ENCODE measurements at places on chromosomes 1 and 21.

- H3K4me3 ChIP-seq: no peak overlapping the region
- DNase-seq: no peak
Measured at GRCh38 chr21:26962621-26963181, 4.2 kb downstream of the ADAMTS5 start.

- H3K27me3 ChIP-seq: peaks cover 25% of the 10 kb centered on the region
- peaks cover 9% of the 10 kb centered on the region for H3K4me1 ChIP-seq
- H3K36me3 ChIP-seq: no peaks in the 10 kb centered on the region
- peak; percentile 56 for DNase-seq
- no peak overlapping the region for H3K4me3 ChIP-seq
Measured at GRCh38 chr1:21607549-21608529, 61.3 kb downstream of the RAP1GAP start.

GRCh38 chr1:31398246-31398645 is 14.8 kb upstream of the SERINC2 start:
- no peak overlapping the region for H3K4me3 ChIP-seq
- no peaks in the 10 kb centered on the region for H3K36me3 ChIP-seq
- peaks cover 18% of the 10 kb centered on the region for H3K27me3 ChIP-seq

DNA sequence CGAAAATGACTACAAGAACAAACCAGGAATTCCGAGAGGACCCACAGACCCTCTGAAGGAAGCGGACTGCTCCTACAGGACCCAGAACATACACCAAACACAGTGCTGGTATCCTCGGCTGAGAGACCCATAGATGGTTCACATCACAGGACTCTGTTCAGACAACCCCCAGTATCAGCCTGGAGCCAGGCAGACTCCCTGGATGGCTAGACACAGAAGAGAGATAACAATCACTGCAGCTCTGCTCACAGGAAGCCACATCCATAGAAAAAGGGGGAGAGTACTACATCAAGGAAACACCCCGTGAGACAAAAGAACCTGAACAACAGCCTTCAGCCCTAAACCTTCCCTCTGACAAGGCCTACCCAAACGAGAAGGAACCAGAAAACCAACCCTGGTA is 434.0 kb upstream of the NR5A2 start:
- H3K27me3 ChIP-seq: no peaks in the 10 kb centered on the region
- no peaks in the 10 kb centered on the region for H3K36me3 ChIP-seq
- H3K27ac ChIP-seq: no peak overlapping the region
- DNase-seq: no peak
- H3K4me3 ChIP-seq: no peak overlapping the region

DNA sequence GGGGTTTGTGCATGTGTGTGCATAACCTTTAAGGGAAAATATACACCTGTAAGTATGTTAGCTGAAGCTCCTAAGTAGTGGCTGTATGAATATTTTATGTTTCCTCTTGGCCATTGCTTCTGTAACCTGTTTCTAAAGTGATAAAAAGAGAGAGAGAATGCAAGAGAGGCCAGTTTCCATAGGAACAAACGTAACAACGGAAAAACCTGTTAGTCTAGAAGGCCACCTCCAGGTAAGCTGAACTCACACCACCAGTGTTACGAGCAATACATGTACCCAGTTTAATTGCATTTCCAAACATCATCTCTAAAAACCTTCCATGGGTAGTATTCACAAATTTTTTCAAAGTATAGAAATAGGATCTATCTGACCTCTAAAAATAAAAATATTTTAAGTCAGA is 63.1 kb downstream of the PLPPR4 start:
- H3K36me3 ChIP-seq: no peaks in the 10 kb centered on the region
- no peak overlapping the region for H3K4me3 ChIP-seq
- H3K27ac ChIP-seq: no peak overlapping the region
- H3K4me1 ChIP-seq: no peaks in the 10 kb centered on the region

DNA sequence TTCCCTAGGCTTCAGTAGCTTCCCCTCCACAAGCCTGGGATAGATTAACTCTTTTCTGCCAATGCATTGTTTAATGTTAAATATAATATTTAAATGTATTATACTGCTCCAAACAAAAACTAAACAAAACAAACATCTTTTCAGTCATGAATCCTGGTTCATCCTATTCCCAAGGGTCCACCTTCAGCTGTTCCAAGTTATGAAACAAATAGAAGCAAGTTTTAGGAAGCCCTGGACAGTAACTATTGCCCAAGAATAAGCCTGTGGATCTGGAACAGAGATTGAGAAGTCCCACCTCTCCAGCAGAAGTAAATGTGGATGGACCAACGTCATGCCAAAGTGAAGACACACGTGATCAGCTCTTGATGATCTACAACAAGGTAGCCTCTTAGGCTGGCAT is 408.1 kb downstream of the SETD4 start:
- H3K27me3 ChIP-seq: peaks cover 10% of the 10 kb centered on the region
- DNase-seq: no peak
- no peak overlapping the region for H3K4me3 ChIP-seq
- H3K36me3 ChIP-seq: no peaks in the 10 kb centered on the region
- H3K4me1 ChIP-seq: no peaks in the 10 kb centered on the region

- H3K4me1 ChIP-seq: no peaks in the 10 kb centered on the region
- no peak for DNase-seq
- H3K4me3 ChIP-seq: no peak overlapping the region
- no peak overlapping the region for H3K27ac ChIP-seq
- no peaks in the 10 kb centered on the region for H3K36me3 ChIP-seq
Measured at GRCh38 chr1:217919683-217920388, 288.7 kb downstream of the SPATA17 start.

DNA sequence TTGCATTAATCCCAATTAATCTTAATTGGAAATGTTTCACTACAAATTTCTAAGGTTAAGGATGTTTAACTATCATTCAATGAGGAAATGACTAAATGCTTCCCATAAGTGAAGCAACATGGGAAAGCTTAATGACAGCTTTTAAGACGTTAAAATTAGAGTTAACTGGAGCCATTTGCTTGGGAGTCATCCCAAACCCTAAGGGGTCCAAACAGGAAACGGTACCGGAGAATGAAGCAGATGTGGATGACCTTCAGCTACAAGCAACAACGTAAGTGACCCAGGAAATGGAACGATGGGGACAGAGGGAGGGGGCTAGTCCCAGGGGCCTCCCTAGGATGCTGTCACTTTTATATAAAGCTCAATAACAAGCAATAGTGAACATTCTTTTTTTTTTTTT is 62.2 kb downstream of the CAPZB start:
- peak overlapping the region; percentile 70 for H3K27ac ChIP-seq
- no peak for DNase-seq
- H3K36me3 ChIP-seq: peaks cover 33% of the 10 kb centered on the region
- peaks cover 29% of the 10 kb centered on the region for H3K4me1 ChIP-seq
- H3K27me3 ChIP-seq: no peaks in the 10 kb centered on the region

DNA sequence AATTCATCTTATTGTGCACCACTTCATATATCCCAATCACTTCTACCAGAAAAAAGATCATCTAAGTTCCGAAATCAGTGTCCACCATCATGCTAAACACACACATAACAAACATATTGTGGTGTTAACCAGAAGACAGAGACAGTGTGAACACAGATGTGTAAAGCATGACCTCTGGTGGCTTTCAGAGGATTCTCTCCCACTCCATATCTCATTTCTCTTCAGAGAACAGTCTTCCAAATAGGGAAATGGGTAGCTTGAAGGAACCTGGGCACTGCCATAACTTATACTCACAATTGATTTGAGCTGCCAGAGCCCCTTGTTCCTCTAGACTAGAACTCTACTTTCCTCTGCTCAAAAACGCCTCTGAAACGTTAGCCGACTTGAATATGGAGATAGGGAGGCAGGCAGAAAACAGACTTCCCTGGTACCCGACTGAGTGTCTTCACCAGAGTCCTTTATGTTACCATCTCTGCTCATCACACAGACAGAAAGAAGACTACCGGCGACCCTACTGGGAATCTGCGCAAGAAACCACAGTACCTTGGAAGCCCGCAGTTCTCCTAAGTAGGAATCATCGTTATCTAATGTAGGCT is 1.8 kb upstream of the ELAPOR1 start:
- no peak overlapping the region for H3K4me3 ChIP-seq
- H3K27me3 ChIP-seq: peaks cover 68% of the 10 kb centered on the region
- peaks cover 27% of the 10 kb centered on the region for H3K4me1 ChIP-seq
- DNase-seq: no peak

DNA sequence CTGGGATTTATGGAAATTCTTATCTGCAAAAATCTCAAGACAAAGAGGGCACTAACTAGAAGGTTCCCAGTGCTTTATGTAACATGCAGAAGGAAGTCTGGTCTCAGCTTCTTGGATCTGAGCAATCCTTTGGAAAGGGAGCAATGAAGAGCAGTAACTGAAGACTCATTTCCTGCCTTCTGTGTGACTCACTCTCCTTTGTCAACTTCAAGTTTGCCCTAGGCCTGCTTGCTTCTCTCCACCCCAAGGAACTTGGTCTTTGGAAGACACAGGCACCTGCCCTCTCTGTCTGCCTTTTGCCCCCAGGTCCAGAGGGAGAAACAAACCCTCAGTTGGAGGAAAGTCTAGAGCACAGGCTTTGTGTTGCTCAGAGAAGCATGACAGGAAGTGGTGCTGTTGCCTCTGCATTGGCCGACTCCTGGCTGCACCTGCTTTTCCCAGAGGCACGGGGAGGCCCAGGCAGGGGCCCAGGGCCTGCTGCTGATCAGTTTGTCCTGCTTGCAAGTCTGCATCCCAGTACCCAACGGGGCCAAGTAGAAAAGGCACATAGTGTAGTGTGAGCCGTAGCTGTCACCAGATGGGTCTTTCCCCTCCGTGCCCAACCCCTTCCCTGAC is 137.2 kb downstream of the DHRS3 start:
- no peaks in the 10 kb centered on the region for H3K27me3 ChIP-seq
- peaks cover 65% of the 10 kb centered on the region for H3K4me1 ChIP-seq
- DNase-seq: peak; percentile 47
- peaks cover 62% of the 10 kb centered on the region for H3K36me3 ChIP-seq
- no peak overlapping the region for H3K4me3 ChIP-seq
- H3K27ac ChIP-seq: peak overlapping the region; percentile 87

DNA sequence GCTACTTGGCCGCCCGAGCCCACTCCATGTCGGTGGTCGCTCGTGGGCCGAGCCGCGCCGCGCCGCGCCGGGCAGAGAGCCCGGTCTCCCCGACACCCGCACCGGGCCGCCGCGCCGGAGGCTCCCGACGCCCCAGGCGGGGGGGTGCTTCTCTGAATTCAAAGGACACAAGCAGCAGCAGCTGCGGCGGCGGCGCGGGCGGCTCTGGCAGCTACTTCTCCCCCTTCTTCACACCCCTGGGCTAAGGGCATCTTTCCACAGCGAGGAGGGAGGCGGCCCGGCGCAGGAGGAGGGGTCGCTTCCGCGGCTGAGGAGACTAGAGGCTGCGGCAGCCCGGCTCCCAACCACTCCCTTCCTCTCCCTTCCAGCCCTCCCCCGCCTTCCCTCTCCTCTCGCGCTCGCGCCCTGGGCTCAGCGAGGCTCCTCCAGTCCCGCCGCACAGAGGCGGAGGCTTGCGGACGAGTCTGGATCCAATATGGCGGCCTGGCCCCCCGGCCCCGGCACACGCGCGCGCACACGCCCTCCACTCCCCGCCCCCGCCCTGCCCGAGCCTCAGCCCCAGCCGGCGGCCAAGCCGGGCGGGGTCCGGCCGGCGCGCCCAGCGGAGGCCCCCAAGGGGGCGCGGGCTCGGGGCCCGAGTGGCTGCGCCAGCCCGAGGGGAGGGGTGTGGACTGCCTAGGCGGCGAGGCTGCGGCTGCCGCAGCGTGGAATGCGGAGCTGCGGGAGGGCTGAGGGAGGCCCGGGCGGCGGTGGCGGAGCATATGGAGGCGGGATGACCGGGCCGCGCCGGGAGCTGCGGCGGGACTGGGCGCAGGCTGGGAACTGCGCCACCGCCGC is at the start of gene CDC42BPA:
Gene CDC42BPA (minus strand): TSS at position 477 of the 837 bp plus-strand sequence. CDS start 1,310 bp downstream, outside the sequence.
- peak; percentile 56 for DNase-seq
- no peaks in the 10 kb centered on the region for H3K36me3 ChIP-seq
- H3K4me3 ChIP-seq: peak within 1 kb of the TSS; percentile 74
- H3K27ac ChIP-seq: no peak within 1 kb of the TSS

DNA sequence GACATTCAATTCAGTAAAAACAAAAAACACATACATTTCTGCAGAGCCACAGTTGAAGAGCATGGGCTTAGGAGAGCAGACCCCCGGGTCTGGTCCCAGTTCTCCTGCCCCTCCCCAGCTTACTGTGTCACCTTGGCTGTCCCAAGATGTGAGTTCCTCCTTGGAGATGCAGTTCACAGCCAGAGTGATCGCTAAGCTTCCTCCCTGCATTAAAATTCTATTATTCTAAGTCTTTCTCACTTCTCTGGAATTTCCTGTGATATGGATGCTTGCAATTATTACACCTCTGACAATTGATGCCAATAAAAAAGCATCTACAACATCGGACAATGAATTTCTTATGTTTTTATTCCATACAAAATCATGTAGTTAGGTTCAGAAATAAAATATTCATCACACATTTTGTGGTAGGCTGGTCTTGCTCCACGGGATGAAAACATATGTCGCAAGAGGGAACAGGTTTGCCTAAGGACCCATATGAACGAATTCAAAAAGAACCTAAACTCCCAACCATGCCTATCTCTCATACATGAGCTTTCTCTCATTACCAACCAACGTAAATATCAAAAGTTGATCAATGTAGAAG is 328.5 kb upstream of the RUNX1 start:
- no peak for DNase-seq
- H3K27me3 ChIP-seq: peaks cover 3% of the 10 kb centered on the region
- no peak overlapping the region for H3K27ac ChIP-seq
- H3K4me1 ChIP-seq: no peaks in the 10 kb centered on the region
- no peak overlapping the region for H3K4me3 ChIP-seq

DNA sequence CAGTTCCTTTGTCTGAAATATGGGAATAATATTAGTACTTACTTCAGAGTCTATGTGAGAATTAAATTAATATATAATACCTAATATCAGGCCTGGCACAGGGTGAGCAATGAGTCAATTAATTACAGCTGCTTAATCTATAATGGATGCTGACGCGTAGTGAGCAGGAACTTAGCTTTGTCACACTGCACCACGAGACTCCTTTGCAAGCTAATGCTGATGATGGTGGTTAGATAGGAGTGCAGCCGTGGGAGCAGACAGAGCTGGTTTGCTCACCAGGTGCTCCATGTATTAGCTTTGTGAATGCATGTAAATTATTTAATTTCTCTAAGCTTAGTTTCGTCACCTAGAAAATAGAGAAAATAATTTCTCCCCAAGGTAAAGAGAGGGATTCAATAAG is 35.1 kb downstream of the KCNJ15 start:
- peaks cover 29% of the 10 kb centered on the region for H3K4me1 ChIP-seq
- no peak for DNase-seq
- H3K4me3 ChIP-seq: no peak overlapping the region
- no peaks in the 10 kb centered on the region for H3K36me3 ChIP-seq

DNA sequence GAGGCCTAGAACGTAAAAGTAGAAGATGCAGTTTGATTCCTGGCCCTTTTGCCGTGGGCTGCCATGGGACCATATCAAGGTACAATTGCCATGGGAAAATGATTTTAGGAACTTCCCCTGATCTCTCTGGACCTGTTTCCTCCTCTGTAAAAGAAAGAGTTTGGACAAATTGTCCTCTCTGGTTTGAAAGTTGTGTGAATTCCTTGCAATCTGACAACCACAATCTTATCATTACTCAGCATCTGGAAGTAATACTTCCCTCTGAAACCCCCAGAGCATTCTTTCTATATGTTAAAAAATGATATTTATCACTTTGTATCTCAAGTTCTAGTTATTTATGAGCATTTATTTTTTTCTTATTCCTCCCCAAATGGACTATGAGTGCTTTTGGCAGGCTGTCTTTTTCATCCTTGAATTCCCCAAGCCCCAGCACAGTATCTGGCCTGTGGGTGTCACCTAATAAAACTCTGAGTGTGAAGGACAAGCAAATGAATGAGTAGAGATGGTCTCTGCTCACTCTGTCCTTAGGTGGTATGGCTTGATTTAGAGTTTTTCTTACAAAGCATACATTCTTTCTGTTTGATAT is 181.1 kb downstream of the DYRK1A start:
- peaks cover 17% of the 10 kb centered on the region for H3K27me3 ChIP-seq
- no peak overlapping the region for H3K27ac ChIP-seq
- no peak for DNase-seq

Measured in activated naive CD4-positive, alpha-beta T cell treated with anti-CD3 and anti-CD28 coated beads, Interleukin-2, amount 10 ng/mL, durations not matched to agents 7 days and 5 days (primary cell).